ENCODE measurements at places on chromosomes 6 and 20.

DNA sequence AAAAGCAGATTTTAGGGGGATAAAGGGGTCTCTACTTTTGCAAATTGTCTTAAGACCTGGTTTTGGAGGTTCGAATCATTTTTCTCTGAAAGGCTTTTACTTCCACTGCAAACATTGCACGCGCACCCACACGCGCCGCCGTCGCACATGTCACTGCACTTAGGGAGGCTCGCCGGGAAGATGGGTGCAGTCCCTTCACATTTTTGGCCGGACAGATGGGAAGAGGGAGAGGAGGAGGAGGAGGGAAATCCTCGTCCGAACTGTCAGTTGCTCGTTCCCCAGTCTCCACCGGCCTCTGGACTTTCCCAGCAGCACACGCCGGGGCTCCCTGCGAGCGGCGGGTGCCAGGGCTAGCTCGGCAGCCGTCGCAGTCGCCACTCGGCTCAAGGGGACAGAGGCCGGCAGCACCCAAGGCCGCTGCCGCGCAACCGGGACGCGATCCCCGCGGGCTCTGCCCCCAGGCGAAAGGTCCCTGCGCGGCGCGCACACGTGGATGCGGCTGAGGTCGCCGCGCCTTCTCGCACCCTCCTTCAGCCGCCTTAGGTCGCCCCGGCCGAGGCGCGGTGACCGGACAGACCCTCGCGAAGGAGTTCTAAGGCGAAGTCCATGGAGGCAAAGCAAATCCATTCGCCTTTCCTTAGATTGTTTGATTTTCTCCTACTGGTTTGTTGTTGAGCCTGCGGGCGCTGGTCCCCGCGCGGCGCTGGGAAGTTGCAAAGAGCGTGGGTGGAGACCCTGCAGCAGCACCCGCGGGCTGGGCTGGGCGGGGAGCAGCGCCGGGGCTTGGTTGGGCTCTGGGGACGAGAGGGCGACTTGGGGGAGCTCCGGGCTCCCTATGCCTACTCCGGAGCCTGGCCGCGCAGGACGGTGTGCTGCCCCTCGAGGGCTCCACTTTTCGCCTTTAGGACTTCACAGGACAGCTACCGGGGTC is 1.2 kb downstream of the MYB start:
- DNase-seq: no peak

- DNase-seq: no peak
Measured at GRCh38 chr20:21129861-21130260, 4.0 kb downstream of the KIZ start.

- no peak for DNase-seq
Measured at GRCh38 chr20:24700166-24700860, 230.9 kb downstream of the SYNDIG1 start.

GRCh38 chr6:120108061-120108795 is 758.7 kb upstream of the MAN1A1 start:
- no peak for DNase-seq

DNA sequence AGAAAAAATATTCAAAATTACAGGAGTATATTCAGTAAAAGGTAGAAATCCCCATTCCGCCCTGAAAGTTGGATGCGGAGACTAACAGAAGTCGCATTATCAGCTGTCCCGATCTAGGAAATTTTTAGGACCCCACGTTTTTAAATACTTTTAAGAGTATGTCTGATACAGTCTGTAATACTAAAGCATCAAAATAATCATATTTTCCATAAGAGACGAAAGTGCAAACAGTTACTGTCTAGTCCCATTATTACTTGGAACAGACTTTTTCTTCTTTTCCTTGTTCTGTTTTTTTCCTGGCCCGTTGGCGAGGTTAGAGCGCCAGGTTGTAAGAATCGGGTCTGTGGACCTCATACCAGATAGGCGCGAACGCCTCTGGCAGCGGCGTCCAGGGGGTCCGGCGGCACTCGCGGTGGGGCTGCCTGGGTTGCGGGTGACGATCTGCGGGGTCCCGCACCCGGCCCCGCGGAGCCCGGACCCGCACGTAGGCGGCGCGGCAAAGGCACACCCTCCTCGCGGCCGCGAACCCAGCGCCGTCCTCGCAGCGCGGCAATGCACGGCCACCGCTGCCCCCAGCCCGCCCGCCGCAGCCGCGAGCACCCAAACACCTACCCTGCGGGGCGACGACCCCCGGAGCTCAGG is 460 bp downstream of the PLAGL1 start:
- no peak for DNase-seq

GRCh38 chr6:111603040-111603439 is 2.6 kb downstream of the TRAF3IP2 start:
- no peak for DNase-seq

GRCh38 chr20:40471261-40471629 is 217.8 kb downstream of the MAFB start:
- no peak for DNase-seq

- DNase-seq: no peak
Measured at GRCh38 chr20:39524371-39524911, 562.3 kb downstream of the DHX35 start.

DNA sequence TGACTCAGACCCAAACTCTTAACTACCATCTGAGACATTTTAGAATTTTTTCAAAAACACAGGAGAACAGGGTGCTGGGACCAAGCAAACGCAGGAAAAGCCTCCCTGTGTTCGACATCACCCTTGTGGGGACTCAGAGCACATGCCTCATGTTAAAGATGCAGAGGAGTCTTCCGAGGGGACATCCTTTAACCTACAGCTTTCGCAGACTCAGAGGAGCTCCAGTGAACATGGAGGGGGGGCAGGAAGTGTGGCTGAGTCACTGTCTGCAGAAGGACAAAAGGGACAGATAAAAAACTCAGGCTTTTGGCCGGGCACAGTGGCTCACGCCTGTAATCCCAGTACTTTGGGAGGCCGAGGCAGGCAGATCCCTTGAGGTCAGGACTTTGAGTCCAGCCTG is 15.1 kb downstream of the BMP7 start:
- DNase-seq: no peak

- no peak for DNase-seq
Measured at GRCh38 chr20:63154395-63154794, 61.5 kb downstream of the YTHDF1 start.

DNA sequence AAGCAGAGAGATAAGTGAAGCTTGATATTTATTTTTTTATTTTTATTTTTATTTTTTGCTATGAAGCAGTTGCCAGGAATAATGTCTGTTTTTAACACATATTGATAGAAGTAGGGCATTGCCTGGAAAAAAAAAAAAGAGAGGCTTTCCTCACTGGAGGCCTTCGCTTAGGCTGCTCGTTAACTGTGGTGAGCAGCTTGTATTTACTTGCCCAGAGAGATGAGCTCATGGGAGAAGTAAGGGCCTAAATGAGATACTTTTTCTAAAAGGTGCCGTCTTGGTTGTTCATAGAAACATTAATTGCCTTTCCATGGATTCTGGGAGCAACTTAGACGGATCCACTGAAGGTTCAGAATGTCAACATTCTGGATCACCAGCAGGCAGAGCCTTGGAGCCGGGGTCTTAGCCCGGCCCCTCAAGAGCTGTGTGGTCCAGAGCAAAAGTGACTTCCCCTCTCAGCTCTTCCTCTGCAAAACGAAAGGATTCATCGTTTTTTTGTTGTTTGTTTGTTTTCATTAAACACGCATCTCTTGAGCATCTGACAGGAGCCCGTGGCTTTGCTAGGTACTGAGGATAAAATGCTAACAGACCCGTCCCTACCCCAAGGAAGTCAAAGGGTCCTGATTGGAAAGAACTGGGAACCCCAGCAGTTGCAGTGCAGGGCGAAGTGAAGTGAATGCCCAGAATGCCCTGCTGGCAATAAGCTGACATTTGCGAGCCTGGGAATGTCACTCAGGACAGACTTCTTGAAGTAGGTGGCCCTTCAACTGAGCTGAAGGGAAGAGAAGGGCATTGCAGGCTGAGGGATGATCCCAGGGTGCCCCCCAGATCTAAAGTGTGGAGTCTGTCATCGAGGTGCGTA is 138.5 kb downstream of the ZDHHC14 start:
- DNase-seq: no peak

DNA sequence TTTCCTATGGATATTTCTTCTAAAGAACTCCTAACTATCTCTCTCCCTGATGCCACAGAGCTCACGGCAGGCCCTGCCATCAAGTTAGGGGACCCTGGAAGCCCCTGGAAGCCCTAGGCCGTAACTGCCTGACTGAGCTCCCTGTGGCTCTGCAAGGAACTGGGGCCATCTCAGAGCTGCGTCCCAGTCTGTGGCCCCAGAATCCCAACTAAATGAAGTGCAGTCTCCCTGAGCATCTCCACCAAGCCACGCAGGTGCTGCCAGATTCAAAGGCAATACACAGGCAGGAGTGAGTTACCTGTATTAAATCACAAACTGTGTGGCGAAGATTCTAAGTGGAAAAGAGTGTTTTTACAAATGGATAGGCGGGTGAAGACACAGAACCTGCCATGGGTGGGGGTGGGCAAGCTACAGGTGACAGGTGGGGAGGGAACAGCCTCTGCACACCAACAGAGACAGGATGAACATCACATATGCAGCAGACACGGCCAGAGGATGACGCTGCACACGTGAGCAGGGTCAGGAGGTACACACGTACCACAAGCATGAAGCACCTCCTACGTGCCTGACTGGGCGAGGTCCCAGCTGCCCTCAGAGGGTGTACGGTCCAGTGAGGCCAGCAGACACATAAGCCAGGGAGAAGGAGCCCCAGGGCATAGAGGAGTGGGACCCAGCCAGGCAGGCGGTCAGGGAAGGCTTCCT is 358.5 kb downstream of the ZFAND3 start:
- DNase-seq: no peak

DNA sequence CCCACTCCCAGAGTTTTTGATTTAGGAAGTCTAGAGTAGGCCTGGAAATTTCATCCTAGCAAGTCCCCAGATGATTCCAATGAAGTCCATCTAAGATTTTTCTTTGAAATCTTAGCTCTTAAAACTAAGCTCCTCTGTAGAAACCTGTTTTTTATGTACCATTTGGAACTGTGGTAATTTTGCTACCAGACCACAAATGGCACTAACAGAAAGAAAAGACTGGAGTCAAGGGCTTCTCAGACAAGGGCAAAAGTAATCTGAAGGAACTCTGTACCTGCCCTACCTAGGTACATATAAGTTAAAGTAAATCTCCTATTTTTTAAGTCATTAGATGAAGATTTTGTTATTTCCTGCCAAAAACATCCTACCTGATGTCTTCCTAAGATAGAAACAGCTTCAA is 155.0 kb upstream of the HTR1E start:
- no peak for DNase-seq

DNA sequence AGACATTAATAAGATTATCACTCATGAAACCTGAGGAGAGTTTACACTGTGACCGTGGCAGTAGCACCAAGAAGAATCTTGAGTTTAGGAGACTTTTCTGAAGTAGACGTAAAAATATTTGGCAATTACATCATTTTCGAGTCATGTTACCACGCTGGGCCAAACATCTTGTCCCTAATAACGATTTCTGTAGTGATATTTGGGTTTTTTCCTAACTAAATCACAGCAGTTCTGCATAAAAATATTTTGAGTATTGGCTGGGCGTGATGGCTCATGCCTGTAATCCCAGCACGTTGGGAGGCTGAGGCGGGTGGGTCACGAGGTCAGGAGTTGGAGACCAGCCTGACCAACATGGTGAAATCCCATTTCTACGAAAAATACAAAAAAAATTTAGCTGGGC is 262.4 kb downstream of the PHF3 start:
- DNase-seq: no peak

- DNase-seq: no peak
Measured at GRCh38 chr20:56842056-56842455, 212.9 kb downstream of the TFAP2C start.

- DNase-seq: no peak
Measured at GRCh38 chr20:40675599-40676221, 13.3 kb downstream of the MAFB start.

DNA sequence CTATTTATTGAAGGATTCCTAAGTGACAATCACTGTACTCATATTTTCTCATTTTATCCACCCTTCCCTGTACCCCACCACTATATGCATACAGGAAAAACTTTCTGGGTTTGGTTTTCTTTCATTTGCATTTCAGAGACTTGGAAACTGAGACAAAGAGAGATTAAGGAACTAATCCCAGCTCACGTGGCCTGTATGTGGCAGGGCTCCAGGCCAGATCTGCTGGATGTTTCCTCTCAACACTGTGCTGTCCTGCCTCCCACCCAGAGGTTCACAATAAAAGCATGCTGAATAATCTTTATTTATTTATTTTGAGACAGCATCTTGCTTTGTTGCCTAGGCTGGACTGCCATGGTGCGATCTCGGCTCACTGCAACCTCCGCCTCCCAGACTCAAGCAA is 50.2 kb downstream of the CEP162 start:
- DNase-seq: no peak

GRCh38 chr20:59940956-59941294 is 736 bp downstream of the FAM217B start:
- no peak for DNase-seq

DNA sequence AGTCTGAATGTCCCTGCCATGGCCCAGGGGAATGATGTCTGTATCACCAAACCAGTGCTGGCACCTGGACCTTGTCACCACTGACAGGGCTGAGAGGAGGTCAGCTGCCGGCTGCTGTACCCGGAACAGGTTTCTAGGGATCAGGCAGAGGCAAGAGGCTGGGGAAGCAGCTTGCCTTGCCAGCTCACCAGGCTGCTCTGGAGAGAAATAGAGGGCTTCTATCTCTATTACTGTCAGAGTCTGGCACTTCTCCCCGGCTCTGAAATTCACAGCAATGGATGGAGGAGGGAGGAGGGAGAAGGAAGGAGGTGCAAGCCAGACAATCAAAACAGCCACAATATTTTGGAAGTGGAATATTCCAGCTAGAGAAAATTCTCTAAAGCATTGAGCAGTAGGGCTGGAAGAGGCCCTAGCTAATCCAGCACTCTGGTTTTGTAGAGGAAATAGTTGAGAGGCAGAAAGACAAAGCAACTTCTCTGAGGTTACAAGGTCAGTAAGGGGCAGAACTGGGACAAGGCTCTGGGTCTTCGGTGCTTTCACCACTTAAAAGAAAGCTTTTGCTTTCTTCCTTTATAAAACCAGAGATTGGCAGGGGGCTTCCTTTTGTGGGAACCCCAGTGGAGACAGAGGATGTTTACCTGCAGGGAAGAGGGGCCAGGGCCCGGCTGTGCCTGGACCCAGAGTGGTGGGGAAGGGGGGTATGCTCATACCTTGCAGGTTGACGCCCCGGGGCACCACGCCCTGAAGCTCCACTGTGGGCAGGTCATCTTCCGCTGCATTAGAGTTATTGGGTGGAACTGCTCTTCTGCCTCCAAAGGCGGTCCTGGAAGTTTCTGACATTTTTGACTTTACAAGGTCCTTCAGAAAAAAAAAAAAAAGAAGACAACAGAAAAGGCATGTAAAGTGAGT is 2.4 kb downstream of the F13A1 start:
- no peak for DNase-seq

GRCh38 chr6:112575309-112575834 is 228.2 kb downstream of the RFPL4B start:
- DNase-seq: no peak

DNA sequence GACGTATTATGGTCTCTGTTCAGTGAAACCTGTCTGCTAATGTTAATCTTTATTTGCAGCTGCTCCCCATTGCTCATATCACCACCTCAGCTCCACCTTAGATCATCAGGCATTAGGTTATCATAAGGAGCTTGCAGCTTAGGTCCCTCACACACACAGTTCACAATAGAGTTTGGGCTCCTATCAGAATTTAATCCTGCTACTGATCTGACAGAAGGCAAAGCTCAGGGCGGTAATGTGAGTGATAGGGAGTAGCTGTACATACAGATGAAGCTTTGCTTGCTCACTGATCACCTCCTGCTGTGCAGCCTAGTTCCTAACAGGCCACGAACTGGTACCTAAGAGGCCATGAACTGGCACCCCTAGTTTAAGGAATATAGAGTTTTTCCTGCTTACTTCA is 989.7 kb downstream of the EYS start:
- DNase-seq: no peak

Measured in stimulated activated CD8-positive, alpha-beta memory T cell treated with anti-CD3 and anti-CD28 coated beads, Interleukin-7, amount 100 ng/mL, for 1 hour (primary cell).